ENCODE measurements at places on chromosomes 5 and 9.
A peak's percentile ranks its signal among the peaks of the same experiment; 100 is the strongest.

- DNase-seq = no peak
These were observed 4.4 kb upstream of the SHISAL2B start for GRCh38 chr5:64685866-64686265.

- DNase-seq = no peak
These were observed 196.4 kb downstream of the RFX3 start for GRCh38 chr9:3329361-3329760.

- DNase-seq = peak; percentile 16
These were observed 133.3 kb downstream of the FAM174A start for GRCh38 chr5:100668511-100668910.

- DNase-seq = no peak
These were observed 151.1 kb upstream of the CCDC152 start for GRCh38 chr5:42605490-42605889.

DNA sequence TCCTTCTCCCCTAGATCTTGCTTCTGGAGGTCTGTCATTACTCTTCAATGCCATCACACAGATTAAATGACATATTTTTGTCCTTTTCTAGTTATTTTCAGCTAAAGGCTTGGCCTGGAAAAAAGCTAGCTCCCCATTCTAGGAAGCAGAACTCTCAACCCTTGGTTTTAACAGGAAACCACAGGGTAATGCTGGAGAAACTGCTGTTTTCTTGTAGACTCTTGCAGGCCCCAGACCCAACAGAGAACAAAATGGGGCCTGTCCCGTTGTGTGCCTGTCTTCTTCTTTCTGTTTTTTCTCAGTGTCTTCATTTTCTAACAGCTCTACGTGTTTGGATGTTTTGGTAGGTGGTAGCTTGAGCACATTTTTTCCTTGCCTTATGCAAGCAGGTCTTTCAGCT, 21.5 kb downstream of the DCANP1 start:
- no peak for DNase-seq

- DNase-seq = no peak
These were observed 2.9 kb downstream of the IPPK start for GRCh38 chr9:92666912-92667532.

GRCh38 chr5:132495667-132496190, 5.2 kb upstream of the IRF1 start:
- DNase-seq = peak; percentile 86

- peak; percentile 75 for DNase-seq
These were observed 6.3 kb downstream of the SPTAN1 start for GRCh38 chr9:128558431-128559310.

DNA sequence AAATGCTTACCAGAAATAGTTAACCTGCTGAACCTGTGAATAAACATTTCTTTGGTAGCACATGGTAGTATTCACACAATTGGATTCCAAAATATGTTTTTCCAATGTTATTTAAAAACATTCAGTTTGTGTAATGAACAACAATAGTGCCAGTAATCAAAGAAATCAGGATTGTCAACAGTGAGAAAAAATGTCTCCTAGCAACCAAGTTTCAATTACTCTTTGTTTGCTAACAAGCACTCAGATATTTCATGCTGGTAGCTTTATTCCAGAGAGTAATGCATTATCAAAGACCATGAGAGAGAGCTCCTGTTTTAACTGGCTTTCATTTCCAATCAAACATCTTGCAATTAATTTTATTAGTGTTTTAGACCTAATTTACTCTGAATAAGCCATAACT, 768.1 kb upstream of the GRAMD2B start:
- no peak for DNase-seq

DNA sequence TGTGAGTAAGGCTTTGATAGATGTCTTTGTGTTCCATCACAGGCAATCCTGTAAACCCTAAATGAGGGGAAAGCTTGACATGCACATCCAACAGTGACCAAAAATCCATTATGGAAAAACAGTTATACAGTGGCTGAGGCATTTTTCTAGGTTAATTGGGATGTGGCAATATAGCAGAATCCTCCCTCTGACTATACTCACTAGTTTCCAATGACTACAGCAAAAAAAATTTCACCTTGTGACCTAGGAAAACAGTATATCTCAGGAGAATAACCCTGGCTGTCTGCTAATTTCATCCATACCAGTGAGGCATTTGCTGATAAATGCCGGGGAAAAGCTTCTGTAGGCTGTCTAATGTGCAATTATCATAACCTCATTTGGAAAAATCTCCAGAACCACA, 49.9 kb upstream of the SNCAIP start:
- no peak for DNase-seq

DNA sequence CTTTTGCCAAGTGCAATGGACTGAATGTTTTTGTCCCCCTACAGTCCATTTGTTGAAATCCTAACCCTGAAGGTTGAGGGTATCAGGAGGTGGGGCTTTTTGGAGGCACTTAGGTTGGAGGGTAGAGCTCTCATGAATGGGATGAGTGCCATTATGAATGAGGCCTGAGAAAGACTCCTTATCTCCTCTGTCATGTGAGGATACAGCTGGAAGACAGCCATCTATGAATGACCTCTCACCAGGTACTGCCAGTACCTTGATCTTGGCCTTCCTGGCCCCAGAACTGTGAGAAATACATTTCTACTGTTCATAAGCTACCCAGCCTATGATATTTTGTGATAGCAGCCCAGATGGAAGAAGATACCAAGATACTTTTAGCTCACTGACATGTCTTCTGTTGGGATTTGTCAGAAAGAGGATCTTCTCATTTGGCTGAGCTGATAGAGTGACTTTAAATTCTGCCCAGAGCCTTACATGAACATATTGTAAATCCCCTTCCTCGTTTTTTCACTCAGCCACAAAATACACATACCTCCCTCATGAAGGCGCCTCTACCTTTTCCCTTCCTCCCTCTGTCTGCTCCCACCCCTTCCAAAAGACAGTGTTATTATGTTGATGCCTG, 256.4 kb downstream of the PDZD2 start:
- DNase-seq = no peak

DNA sequence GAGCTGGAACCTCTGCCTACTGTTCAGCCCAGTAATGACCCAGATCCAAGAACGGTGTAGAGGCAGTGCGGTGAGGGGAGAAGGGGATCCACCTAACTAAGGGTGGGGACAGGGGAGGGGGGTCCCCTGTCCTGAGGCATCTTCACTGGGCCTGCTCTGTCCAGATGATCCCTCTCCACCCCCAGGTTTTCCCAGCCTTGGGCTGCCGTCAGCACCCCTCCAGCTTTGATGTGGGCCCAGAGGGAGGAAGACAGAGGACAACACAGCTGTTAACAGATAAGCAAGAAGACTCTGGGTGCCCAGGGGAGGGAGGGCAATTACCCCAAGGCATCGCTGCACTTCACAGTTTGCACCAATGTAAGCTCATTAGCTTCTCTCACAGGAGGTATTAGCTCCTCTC, 19.3 kb downstream of the BICD2 start:
- DNase-seq = no peak

DNA sequence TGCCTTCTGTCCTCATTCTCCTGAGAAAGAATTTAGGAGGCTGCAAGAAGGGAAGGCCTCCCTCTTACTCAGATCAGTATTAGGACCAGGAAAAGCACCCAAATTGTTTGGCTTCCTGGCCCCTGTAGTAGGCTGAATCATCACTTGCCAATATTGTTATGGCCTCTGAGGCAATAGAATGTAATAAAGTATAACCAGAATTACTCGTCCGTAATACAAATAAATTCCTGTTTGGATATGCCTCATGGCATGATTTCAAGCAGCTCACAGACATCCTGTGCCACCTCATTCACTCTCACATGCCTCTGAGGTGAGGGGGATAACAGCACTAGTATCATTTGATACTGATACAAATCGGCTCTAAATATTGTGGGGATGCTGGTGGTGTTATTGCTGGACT, 427.3 kb downstream of the ISL1 start:
- DNase-seq = peak; percentile 62

- peak; percentile 71 for DNase-seq
These were observed 3.2 kb upstream of the NFX1 start for GRCh38 chr9:33287087-33287490.

GRCh38 chr5:37598733-37599132, 219.6 kb downstream of the WDR70 start:
- DNase-seq = no peak

DNA sequence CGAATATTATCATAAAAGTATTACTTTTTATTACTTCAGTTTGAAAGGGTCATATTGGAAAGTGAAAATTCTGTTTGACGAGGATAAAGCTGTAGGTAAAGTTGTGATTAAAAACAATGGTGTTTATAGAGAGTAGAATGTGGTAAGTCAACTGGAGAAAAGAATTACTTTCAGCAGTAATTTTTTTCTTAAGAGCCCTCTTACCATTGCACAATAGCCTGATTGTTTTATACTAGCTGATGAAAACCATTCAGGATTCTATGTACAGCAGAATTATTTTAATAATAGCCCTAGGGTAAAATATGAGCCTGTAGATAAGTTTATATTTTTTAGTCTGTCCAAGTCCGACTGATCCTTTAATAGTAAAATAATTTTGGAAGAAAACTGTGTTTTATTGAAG, 16.6 kb downstream of the CDC42SE2 start:
- DNase-seq = no peak

DNA sequence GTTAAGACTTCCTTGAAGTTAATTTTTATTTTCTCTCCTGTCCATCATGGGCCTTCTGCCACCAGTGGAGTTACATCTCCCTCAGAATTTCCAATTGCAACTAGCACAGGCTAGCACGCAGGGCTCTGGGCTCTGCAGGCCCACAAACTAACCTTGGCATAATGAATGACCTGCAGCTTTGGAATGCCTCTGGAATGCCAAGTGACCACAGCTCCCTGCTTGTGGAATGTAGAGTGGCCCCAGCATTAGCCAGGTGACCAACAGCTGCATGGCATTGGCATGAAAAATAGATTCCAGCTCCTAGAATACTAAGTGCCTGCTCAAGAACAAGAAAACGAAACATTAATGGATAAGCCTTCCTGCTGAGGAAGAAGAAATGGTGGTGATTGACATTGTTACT, 726.1 kb downstream of the BRINP1 start:
- peak; percentile 99 for DNase-seq

DNA sequence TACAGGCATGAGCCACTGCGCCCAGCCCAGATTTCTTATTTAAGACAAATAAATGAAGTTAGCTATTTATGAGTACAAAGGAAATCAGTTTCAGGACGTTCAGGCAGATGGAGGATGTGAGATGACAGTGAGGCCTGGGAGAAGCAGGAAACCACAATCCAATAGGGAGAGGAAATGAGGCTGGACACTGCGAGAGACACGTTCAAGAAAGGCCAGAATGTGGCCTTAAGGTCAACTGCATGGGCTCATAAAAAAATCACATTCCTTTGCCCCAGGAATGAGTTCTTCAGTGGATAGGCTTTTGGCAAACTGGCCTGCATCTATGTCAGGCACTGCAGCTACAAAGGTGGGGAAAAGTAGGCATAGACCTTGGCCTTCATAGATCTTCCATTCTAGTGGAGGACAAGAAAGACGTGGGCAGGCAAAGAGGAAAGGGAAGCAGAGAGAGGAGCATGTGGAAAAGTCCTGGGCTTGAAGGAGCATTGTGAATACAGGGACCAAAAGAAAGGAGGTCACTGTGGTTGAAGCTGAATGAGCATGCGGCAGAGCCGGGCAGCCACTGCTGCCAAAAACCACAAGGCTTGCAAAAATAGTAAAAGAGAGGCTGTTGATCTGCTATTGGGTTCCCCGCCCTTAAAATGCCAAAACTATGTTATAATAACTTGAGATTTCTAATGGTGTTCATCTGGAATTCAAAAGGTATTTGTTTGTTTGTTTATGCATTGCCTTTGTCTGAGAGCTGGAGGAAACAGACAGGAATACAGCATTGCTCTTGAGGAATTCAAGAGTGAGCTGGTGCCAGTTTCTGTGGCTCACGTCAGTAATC, 133.0 kb downstream of the GNA14 start:
- no peak for DNase-seq

GRCh38 chr5:67395790-67396418, 199.3 kb upstream of the CD180 start:
- DNase-seq = no peak

GRCh38 chr5:97560599-97560993, 377.5 kb upstream of the RIOK2 start:
- DNase-seq = no peak

GRCh38 chr5:78813286-78813685, 164.7 kb upstream of the LHFPL2 start:
- DNase-seq = no peak

- no peak for DNase-seq
These were observed 132.3 kb upstream of the SLIT3 start for GRCh38 chr5:169433221-169433651.

DNA sequence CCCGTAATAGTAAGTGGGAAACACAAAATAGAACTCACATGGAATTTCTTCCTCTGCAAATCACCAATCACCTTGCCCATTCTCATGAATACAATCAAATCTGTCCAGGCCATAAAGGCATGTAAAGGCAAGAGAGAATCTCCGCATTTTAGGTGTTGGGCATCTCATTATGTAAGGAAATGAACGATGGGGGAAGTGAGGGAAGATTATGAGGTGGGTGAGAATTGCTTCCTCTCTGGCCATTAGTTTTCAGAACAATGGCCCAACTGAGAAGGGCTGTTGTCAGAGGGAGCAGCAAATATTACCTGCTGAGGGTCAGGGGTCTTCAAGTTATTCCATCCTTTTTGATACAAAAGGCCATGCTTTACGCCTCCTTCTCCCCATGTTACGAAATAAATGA, 455.1 kb downstream of the ARHGEF28 start:
- no peak for DNase-seq

- peak; percentile 22 for DNase-seq
These were observed 1.2 kb downstream of the G3BP1 start for GRCh38 chr5:151772846-151773561.

- no peak for DNase-seq
These were observed 11.1 kb downstream of the SPRY4 start for GRCh38 chr5:142313682-142314081.

- no peak for DNase-seq
These were observed 373.0 kb downstream of the AGTPBP1 start for GRCh38 chr9:85368781-85369180.

- DNase-seq = no peak
These were observed 8.5 kb downstream of the ZDHHC12 start for GRCh38 chr9:128715436-128715750.

DNA sequence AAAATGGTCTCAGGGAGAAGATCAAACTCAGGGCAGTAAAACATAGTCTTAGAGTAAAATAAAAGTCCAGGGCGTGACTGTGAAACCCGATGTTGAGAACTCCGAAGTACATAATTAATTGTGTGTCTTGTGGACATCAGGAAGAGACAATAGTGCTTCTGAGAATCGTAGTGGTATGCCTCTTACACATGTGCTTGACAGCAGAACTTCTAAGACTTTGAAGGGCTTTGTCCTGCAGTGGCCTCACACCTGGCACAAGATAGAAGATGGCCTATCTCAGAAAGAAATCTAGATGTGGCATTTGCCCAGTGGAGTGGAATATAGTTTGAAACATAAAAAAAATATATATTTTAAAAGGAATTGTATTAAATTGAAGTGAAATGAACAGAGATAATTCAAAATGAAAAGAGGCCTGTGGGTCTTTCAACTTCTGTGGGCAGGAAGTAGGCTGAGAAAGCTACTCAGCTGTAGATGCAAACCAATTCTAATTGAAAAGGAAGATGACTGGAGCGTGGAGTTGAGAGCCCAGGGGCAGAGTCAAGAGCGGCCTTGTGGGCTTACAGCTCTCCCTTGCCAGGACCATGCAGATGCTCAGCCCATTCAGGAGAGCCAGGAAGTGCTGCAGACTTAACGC, 468.4 kb downstream of the KDM4C start:
- no peak for DNase-seq

- no peak for DNase-seq
These were observed 2.7 kb downstream of the MORN5 start for GRCh38 chr9:122162415-122162814.

- no peak for DNase-seq
These were observed 8.7 kb upstream of the INSYN2B start for GRCh38 chr5:169988947-169989346.

Measured in ACHN (cell line).